ENCODE measurements at places on chromosomes 3 and 15.

- no peak for DNase-seq
Measured at GRCh38 chr3:20405744-20406143, 219.7 kb upstream of the SGO1 start.

GRCh38 chr3:38479431-38480092 is 16.6 kb upstream of the EXOG start:
- peak; percentile 11 for DNase-seq

DNA sequence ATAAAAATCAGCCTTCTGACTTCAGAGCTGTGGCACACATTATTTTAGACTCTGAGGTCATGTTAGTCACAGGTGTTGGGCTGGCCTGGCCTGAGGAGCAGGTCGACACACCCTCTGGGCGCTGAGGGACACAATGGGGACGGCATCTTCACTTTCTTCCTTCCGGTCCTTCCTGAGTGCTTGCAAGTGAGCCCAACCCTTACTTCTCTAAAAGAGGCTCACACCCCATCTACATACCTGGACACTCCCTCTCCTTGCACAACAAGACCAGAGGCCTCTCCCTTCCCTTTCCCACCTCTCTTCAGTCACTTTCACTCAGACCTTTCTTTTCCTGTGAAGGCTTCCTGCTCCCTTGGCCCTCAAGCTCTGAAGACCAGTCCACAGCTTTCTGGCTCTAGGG is 85.4 kb downstream of the XXYLT1 start:
- DNase-seq: no peak

DNA sequence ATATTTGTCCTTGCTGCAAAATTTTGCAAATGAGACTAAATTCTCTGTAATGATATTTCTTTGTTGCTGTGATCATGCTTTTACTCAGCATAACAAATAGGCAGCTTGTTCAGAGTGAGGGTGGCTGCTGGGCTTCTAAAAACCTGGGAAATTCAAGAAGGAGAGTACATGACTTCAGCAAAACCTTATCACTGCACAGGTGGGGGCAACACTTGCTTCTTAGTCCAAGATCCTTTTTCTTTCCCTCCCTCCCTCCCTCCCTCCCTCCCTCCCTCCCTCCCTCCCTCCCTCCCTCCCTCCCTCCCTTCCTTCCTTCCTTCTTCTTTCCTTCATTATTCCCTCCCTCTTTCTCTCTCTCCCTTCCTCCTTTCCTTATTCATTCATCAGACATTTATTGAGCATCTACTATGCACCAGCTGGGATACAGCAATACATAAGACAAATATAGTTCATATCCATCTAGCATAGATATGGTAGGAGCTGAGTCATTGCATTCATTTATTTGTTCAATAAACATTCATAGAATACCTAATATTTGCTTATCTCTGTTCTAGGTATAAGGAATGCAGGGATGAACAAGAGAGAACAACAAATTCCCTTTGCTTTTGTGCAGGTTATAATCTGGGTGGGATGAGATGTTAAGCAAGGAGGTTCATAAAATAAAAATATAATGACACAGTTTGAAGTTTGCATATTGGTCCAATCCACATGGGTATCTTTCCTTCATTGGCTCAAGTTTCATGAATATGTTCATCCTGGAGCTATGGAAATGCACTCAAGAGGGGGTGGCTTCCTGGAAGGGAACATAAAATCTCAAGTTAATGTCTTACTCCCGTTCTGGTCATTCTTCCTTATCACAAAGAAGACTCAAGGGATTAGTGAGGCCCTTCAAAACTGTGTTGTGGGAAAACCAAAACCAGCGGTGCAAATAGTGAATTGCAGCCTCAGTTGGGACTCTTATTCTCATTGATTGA is 210.7 kb downstream of the PDCD6IP start:
- DNase-seq: no peak

- DNase-seq: no peak
Measured at GRCh38 chr3:149363053-149363452, 14.4 kb downstream of the TM4SF1 start.

DNA sequence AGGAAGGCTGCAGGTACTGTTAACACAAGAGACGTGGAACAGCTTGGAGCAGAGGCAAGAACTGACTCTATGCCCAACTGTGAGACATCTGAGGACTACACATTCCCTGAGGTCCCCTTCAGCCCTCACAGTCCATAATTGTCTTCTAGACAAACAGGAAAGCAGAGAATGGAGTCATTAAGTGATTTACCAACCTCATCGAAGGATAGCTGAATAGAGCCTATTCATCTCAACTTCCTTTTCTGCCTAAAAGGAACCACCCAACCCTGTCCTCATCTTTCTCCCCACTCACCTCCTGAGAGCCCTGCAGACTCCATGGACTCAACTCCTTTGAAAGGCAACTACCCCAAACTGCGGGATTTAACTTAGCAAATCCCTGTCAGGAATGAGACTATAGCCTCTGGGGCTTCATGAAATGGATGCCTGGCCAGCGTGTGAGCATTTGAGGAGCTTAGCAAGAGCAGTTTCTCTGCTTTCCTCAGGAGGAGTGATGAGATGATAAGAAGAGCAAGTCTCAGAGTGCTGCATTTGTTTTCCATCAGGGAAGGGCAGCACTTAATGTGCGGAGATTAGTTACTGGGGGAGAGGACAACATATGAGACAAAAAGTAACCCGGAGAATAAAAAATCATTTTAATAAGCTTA is 61.5 kb upstream of the FILIP1L start:
- no peak for DNase-seq

DNA sequence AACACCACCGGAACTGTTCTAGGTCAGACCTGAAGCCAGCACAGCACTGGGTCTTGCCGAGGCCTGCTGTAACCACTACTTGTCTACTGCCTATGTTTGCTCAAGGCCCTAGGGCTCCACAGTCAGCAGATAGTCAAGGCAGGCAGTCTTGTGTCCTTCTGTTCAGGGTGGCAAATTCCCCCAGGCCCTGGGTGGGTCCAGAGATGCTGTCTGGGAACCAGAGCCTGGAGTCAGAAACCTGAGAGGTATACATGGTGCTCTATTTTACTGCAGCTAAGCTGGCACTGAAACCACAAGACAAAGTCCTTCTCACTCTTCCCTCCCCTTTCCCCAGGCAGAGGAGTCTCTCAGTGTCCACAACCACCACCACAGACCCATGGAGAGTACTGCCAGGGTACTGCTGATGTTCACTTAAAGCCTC is 89.9 kb downstream of the BBX start:
- DNase-seq: no peak

DNA sequence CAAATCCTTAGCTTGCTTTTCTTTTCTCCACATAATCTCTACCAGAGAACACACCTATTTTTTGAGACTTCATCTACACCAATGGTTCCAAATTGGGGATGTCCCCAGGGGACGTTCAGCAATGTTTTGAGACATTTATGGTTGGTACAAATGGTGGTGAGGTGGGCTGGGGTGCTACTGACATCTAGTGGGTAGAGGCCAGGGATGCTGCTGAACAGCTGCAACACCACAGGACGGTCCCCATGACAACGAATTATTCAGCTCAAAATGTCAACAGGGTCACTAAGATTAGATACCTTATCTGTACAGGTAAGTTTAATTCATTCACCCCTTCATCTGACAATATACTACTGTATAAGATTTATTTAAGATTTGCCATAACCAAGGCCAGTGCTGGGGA is 14.4 kb downstream of the GK5 start:
- no peak for DNase-seq

DNA sequence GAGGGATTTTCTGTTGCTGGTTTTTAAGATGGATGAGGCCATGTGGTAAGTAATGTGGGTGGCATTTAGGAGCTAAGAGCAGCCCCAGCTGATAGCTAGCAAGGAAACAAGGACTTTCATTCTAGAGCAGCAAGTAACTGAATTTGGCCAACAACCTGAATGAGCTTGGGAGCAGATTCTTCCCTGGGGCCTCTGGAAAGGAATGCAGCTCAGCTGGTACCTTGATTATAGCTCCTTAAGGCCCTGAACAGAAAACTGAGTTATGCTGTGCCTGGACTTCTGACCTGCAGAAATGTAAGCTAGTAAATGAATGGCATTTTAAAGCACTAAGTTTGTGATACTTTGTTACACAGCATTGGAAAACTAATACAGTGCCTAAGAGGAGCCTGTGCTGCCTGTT is 565.5 kb downstream of the PDCD6IP start:
- no peak for DNase-seq
